ENCODE measurements at places on chromosomes 6 and 20.

DNA sequence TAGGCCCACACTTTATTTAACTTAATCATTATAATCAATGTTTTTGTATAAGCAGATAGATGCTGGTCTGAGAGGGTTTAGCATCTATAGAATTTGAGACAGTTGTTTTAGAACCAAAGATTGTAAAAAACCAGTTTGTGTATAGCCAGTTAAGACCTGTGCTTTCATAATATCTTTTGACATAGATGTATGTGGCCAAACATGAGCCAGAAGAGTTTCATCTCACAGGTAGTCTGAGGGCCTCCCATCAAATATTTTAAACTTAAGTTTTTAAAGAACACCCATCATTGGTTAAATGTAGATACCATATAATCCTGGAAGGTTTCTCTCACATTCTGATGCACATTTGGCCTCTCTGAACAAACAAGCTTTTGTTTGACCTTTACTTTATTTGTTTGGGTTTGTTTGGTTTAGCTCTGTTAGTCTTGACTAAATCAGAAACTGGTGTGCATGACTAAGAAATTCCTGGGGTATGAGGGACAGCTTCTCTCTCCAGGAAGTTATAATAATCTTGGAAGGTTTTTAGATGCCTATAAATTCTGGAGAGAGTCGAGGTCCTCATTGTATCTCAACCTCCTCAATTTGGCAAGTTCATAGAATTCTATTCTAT, 58.0 kb upstream of the TMEM200A start:
- no peak for DNase-seq

DNA sequence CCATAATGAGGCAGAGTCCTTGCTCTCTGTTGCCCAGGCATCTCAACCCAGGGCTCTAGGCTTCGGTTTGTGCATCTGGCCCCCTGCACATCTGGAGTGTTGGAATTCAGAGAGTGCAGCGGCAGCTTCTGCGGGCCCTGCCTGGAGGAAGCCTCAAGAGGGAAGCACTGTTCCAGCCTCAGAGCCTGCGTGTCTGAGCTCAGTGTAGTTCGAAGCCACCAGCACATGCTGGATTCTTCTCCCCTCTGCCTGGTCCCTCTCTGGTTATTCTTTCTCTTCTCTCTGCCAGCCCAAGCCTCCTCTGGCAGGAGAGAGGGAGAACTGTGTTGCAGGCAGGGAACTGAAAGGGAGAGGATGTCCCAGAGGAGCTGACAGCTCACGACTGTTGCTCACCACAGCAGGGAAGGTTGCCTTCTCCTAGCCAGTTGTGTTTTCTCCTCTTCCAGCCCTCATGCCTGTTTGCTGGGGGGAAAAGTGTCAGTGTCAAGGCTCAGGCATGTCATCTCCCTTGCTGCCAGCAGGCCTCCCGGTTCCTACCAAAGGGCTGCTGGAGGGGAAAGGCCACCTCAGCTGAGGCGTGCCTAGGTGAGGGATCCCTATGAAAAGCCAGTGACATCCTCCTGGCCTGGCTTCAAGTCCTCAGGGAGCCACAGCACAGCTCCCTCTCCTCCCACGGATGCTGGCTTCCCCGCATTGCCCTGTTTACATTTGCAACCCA, 126.0 kb upstream of the LRFN2 start:
- DNase-seq: no peak

GRCh38 chr6:77425216-77425615, 38.1 kb downstream of the HTR1B start:
- DNase-seq: no peak

DNA sequence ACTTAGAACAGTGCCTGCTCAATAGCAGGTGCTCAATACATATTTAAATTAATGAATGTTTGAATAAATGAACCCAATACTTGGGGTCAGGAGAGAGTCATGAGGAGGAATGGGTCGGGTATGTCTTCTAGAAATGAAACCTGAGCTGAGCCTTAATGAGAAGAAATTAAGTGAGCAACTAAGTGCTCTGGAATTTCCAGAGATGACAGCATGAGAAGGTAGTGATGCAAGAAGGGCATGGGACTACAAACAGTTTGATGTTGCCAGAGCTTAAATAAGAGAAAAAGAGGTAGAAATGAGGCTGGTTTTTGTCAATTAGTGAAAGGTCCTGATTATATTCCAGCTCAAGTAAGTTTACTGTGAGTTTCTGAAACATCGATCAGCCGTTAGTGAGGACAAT, 82.9 kb downstream of the PDE10A start:
- DNase-seq: no peak

GRCh38 chr6:25118038-25118437, 161.1 kb upstream of the CARMIL1 start:
- no peak for DNase-seq

DNA sequence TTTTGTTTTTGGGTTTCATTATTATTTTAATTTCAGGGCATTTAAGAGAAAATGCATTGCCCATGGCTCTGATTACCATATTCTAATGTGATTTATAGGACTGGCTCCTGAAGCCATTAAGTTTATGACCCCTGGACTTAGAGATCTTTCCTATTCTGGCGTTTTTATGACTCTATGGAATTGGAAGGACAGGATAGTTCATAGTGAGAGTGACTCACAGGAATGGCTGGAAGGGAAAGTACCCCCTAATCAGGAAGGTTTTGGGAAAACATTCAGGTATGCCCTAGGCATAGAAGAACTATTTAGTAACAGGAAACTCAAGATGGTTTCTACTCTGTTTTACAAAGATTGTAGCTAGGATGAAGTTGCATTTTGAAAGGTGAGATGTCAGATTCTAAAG, 108.6 kb upstream of the SLC2A12 start:
- no peak for DNase-seq

- DNase-seq: no peak
Measured at GRCh38 chr6:29705389-29706231, 17.6 kb upstream of the HLA-F start.

- DNase-seq: no peak
Measured at GRCh38 chr20:60035-60918, 27.2 kb upstream of the DEFB125 start.

GRCh38 chr20:57251344-57251743, 15.1 kb downstream of the BMP7 start:
- no peak for DNase-seq

DNA sequence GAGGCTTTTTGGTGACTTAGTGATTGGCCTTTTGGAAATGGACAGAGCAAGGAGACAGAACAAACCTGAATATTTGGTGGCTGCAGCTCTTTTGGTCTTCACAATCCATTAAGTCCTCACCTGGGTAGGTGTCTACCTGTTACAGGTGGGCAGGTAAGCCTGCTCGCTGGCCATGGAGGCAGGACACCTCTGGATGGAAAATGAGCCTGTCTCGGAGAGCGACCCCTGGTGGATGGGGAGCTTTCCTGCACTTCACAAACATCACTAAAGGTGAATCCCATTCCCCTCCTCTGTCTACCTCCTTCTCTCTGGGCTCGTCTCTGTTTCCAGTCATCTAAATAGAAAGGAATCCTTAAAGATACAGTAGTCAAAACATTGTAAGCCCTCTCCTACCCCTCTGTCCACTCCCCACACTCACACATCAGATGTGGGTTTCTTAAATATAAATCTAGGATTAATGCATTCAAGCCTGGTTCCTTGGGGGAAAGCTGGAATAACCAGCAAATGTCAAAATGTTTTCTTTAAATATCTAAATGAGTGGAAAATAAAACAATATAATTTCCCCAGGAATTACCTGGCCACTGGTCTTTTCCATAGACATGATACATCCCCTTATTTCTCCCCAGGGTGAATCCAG, 304.9 kb downstream of the CDH26 start:
- DNase-seq: no peak

GRCh38 chr6:137851669-137852068, 15.4 kb upstream of the TNFAIP3 start:
- no peak for DNase-seq

GRCh38 chr20:44388466-44389023, 33.0 kb downstream of the HNF4A start:
- DNase-seq: no peak

DNA sequence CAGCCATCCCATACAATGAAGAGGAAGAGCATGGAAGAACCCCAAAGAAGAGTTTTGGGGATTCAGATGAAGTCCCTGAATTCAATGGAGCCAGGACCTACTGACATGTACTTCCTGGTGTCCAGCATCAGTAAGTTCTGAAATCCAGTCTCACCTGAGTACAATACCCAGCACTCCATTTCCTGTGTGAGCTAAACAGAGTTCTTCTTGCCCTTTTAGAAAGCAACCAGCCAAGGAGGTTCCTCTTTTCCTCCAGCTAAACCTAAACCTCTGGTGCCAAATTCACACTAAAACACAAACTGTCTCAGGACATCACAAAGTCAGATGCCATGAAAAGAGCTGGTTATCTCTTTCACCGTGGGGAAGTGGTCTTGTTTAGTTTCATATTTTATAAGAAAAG, 71.5 kb downstream of the PKHD1 start:
- DNase-seq: no peak

- no peak for DNase-seq
Measured at GRCh38 chr20:19492116-19492515, 265.9 kb upstream of the RIN2 start.

GRCh38 chr6:162829013-162829742, 101.4 kb downstream of the PACRG start:
- no peak for DNase-seq

GRCh38 chr6:93972791-93973190, 553.4 kb upstream of the EPHA7 start:
- no peak for DNase-seq

DNA sequence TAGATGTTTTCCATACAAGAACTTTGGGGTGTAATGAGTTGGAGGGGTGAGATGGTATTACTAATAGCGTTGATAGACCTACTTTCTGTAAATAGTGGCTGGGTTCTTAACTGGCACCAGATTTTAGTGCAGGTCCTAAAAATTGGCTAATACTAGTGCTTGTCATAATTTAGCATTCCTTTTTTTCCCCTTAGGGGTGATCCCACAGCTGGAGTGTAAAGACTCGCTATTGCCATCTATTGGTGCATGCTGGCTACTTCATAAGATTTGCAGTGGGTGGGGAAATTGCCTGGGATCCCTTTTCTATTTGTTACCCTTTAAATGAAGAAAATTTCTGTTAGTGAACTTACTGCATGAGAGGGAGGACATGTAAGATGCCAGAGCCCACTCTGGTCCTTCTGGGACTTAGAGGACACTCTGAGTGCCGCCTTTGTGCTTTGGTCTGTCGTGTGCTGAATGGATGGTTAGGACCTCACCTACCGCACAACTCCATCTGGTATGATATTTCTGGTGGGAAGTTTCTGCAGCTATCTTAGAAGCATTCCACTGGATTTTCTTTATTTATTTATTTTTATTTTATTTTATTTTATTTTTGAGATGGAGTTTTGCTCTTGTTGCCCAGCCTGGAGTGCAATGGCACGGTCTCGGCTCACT, 195.5 kb downstream of the JARID2 start:
- peak; percentile 5 for DNase-seq

DNA sequence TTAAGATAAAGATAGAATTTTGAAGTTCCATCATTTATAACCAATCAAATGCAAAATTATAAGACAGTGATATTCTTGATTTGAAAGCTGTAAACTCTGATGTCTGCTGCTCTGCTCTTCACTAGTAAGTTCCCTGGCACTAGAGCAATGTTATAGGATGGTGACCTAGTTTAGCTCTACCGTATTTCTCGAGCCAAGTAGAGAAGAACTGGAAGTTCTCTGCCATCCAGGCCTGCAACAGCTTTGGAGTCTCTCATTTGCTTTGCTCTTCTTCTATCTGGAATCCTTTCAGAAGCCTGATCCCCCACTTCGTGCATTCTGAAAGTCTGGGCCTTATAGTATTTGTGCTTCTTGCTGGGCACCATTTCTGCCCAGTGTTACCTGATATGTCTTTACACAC, 100.3 kb downstream of the PLCB1 start:
- no peak for DNase-seq

GRCh38 chr6:108250240-108250866, 10.5 kb downstream of the SNX3 start:
- no peak for DNase-seq

DNA sequence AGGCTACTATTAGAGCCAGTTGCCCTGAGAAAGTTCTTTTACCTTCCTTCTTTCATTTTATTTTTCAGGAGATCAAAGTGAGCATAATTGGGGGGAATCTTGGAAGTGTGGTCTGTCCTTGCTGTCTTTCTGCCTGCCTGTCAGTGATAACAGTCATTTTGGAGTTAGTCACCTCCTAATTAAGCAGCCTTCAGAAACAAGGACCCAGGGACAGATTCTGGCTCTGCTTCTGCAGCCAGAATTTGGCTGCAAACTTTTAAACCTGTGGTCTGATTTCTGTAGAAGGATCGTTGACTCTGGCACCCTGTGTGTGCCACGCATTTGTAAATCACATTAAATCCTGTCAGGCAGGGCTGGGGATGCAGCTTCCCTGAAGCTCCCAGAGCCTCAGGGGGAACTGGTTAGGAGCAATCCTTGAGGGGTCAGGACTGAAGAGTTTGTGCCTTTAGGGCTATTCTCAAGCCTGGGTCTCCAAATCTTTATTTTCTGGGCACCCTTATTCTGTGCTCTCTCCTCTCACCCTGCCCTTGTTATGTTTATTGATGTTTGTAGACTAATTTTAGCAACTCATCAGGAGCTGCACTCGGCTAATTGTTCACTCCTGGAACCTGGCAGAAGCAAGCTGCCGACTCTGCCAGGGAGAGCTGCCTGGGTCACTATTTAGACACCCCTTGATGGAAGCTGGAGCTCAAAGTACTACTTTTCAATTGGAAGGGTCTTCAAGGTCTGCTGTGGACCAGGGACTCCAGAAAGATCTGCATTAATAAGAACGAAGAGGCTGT, 6.8 kb downstream of the NOX3 start:
- no peak for DNase-seq

DNA sequence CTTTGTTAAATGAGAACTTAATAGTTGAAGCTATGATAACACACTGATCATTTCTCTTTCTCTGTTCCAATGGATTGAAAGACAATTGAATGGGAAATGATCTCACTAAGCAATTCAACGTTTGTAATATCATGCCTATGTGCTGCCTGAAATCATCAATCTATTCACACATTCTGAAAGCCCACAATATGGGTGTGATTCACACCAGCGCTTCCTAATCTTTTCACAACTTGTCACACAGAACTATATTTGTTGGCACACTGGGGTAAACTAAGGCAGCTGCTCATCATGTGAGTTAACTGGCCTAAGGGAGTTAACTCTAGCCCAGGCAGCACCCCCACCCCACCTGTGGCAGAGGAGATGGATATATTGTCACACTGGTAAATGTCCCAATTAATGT, 37.1 kb upstream of the UTRN start:
- DNase-seq: no peak

GRCh38 chr6:138248878-138249277, 30.6 kb upstream of the PBOV1 start:
- DNase-seq: no peak

- no peak for DNase-seq
Measured at GRCh38 chr6:29723666-29724588, 693 bp downstream of the HLA-F start.

DNA sequence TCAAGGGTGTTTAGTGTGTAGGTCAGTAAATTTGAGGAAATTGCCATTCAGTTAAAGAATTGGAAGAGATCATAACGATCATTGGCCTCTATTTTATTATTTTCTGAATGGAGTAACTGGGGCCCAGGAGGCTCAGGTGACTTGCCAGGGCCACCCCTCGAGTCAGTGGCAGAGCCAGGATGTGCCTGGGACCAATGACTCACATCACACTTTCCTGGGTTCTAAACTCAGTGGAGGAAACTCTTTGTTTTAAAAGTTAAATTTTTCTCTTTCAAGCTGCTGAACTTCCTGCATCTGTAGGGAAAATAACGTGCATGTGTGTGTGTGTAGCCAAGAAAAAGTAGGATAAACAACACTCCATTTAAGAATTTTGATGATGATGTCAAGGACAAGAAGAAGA, 135.5 kb downstream of the MYLK4 start:
- no peak for DNase-seq

Data from SIG-M5 (cell line).